ENCODE measurements at places on chromosomes 11 and 22. TPM values are rescaled to one million over a fixed set of nuclear protein-coding genes. Genes with fewer than 3 reads are reported as not detected.

Gene UBE4A
- 32.6 TPM for total RNA-seq

Gene LRRC75B
- total RNA-seq, result 5.6 TPM

DNA sequence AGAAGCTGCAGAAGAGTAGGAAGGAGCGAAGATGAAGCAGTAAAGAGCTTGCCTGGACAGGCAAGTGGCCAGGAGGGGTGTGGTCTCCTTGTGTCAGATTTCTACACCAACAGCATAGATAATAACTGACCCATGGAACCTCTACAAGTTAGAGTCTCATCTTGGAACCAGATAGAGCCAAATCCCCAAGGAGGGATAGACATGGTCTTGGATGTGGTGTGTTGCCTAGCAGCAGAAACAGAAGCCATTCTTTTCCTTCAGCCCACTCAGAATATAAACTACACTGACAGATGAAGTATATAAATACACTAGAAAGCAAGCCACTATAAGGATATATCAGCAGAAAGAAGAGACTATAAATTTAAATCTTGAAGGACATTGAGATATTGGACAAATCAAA, 4.3 kb upstream of the CARD16 start:
- no peak for DNase-seq

- DNase-seq, result no peak
Measured at GRCh38 chr11:107699371-107700285, 12.2 kb downstream of the SLN start.

DNA sequence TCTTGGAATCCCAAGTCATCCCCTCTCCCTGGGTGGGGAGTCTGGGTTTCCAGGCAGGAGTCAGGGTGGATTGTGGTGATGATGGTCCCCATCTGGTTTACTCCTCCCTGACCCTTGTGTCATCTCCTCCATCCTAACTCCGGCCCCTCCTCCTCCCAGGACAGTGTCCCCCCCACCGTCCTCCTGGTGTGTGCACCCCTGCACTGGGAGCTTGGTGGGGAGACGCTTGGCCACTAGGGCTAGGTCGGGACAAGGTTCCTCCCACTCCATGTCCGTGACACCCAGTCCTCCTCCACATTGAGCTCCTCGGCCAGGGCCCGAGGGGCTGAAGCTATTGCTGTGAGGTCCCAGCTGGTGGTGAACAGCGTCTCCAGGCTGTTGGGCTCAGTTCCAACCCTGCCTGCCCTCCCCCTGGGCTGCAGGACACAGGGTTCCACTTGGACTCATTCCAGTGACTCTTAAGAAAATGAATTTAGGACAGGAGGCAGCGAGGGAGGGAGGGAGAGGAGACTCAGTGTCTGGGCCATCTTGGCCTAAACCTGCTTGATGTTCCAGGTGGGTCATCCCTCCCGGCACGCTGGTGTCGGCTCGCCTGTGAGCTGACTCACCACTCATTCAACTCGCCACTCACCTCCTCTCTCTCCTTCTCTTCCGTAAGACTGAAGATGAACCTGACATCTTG, 433.2 kb downstream of the TBC1D22A start:
- DNase-seq, result no peak

Gene DCHS1
- 9.5 TPM for total RNA-seq

GRCh38 chr22:30308518-30309230, 18.1 kb downstream of the TBC1D10A start:
- no peak for DNase-seq

DNA sequence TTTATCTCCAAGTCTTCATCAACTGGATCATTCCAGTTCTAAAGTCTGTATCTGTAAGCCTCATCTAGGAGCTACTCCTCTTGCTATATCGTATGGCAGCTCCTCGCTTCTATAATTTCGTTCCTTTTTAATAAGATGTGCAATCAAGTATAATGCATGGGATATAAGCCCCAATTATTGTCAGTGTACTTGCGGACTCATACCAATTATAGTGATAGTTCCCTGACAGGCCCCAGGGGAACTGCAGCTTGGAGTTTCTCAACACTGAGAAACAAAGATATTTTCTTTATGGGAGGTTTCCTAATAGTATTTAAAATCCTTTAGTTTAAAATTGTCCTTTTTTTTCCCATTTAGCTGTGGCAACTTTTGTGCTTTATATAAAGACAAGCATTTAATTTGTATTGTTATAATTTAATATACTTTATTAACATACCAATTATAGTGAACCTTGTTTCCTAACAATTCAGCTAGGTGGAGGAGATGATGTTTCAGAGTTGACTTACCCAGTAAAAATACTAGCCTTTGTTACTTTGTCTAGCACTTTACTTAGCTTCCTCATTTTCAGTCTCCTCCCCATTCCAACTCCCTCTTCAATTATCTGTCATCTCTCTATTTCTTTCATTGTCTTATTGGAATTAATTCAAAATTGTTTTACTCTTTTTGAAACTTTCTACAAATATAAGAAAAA, 25.3 kb upstream of the DDX17 start:
- DNase-seq, result no peak

GRCh38 chr11:19719960-19720359, 7.3 kb downstream of the NAV2 start:
- no peak for DNase-seq

- no peak for DNase-seq
Measured at GRCh38 chr11:76808996-76809395, 25.8 kb downstream of the TSKU start.

GRCh38 chr11:113134626-113135025, 173.4 kb downstream of the NCAM1 start:
- DNase-seq, result no peak

Gene MFRP
- total RNA-seq, result not detected

Gene MLC1
- 0.66 TPM for total RNA-seq

Gene OTUB1
- total RNA-seq, result 57.0 TPM

DNA sequence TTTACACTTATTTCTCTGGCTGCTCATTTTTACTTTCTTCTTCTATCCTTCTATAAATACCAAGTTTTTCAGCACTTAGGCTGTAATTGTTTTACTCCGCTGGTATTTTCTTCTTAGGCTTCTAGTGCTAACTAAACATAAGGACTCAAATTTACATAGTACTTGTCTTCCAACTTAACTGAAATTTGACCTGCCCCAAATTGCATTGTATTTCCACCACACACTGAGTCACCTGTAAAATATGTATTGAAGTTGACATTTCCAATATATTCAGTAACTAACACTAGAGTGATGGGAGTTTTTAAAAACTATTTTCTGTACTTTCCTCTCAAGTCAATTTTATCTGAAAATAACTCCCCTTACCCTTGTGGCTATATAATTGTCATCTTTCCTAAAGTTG, 1794.1 kb upstream of the RAG2 start:
- DNase-seq, result no peak

DNA sequence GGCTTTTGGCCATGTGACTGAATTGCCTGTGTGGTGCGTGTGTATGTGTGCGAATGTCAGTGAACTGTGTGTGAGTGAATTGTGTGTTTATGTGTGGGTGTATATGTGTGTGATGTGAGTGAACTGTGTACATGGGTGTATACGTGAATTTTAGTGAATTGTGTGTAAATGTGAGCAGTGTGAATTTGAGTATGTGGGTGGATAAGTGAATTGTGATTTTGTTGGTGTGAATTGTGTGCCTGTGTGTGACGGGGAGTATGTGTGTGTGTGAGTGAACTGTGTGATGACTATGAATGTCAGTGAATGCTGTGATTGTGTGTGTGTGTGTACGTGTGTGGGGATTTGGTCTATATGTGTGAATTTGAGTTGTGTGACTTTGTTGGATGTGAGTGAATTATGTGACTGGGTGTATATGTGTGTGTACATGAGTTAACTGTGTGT, 3.5 kb downstream of the DDTL start:
- DNase-seq, result no peak

DNA sequence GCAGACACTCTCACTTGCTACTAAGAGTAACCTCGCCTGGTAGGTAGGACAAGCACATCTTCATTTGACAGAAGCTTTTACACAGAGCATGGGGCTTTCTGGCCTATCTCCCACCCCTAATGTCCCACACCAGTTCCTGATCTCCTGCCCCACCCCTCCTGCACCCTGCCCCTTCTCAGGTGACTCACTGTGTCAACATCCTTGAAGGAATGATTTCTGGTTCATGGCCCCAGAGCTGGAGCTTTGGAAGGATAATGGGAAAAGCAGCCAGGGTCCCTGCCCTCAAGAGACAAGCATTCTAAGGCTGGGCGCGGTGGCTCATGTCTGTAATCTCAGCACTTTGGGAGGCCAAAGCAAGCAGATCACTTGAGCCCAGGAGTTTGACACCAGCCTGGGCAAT, 47.2 kb downstream of the LRFN4 start:
- no peak for DNase-seq

GRCh38 chr11:69251057-69251393, 42.9 kb upstream of the MYEOV start:
- no peak for DNase-seq

Gene C22orf31
- total RNA-seq, result 0.30 TPM

Gene SLC22A6
- total RNA-seq, result not detected

Gene GLYATL2
- 0.44 TPM for total RNA-seq

DNA sequence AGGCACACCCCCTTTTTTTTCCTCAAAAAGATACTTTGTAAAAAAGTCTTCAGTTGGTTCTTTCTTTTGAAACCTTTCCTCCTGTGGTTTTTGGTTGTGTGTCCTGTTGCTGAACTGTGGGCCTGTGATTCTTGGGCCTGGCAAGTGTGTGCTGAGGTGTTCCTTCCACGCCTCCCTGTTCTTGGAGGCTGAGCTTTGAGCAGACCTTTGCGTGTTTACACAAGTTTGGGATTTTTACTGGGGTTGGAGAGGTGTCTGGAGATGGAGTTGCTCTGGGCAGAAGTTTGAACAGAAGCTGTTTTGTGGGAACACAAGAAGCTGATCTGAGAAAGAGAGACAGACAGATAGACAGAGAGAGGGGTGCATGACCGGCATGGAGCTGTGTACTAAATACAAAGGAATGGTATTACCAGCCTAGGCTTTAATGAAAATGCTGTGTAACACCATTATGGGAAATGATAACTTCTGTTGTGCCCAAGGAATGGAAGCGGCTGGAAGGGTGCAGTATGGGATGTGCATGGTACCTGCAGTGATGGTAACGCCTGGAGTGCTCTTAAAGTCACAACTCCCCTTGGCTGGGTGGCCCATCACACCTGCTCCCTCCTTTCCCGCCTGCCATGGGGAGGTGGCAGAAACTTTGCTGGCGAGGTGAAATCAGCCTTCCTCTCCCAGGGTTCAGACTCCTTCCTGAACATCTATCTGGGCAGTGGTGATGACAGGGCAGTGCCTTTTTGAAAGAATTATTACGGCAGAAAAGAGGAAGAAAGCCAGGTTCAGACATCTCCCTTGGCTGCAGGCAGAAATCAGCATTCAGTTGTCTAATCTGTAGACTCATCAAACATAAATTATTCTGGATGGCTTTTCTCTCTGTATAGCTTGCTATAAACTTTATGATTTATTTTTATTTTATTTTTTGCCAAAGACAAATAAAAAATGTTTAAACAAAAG, 70.4 kb downstream of the LDLRAD3 start:
- no peak for DNase-seq

Gene MRGPRX3
- total RNA-seq, result not detected

DNA sequence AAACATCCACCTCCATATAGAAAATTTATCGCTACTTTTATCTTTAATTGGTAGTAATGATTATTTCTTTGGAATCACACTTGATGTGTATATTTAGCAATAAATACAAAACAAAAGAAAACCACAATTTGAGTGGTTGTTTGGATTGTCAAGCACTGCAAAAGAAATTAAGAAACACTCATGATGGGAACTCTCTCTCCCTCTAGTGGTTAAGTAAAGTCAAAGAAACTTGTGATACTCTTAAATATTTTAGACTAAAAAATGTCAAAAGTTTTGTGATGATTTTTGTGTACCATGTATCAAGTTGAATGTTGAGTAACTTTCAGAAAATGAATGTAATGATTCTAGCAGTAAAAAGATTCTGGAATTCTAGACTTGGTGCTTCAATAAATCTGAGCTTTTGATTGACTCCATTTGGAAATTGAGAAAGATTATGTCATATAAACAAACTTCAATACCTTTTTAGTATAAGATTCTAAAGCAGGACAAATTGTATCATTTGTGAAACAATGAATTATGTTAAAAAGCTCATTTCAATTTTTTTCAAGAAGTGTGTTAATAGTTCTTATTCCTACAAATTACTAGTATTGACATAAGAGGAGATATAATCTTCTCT, 20.8 kb downstream of the MUC15 start:
- DNase-seq, result no peak

Gene ANGPTL5
- 1.3 TPM for total RNA-seq

DNA sequence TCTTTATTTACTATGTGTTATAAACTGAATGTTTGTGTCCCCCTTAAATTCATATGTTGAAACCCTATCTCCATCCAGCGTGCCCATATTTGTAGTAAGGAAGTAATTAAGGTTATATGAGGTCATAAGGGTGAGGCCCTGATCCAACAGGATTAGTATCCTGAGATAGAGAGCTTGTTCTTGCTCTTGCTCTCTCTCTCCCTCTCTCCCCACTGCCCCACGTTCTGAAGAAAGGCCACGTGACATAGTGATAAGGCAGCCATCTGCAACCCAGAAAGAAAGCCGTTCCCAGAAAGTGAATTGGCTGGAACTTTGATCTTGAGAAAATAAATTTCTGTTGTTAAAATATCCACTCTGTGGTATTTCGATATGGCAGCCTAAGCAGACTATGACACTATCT, 212.5 kb downstream of the SWAP70 start:
- DNase-seq, result no peak

Gene KCNJ5
- 5.4 TPM for total RNA-seq

GRCh38 chr11:81470446-81470845, 1263.2 kb downstream of the FAM181B start:
- DNase-seq, result no peak

GRCh38 chr22:43308060-43308830, 34.9 kb downstream of the SCUBE1 start:
- no peak for DNase-seq

- no peak for DNase-seq
Measured at GRCh38 chr22:49253656-49254055, 574.0 kb downstream of the BRD1 start.

DNA sequence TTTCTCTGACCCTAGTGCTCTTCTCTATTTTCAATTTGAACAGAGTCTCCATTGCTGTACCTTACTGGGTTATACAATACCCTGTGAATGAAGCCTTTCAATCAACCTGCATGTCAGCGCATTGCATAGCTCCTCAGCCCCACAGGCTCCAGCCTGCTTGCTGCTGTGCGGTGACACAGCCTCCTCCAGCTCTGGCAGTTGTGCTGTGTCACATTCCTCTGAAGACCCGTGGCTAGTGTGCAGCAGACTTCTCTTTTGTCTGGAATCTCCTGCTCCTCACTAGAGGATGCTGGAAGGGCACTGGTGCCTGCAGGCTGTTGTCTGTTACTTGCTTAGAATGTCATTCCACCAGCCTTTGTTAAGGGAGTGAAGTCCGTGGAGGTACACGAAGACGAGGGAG, 390.1 kb upstream of the B3GAT1 start:
- DNase-seq, result no peak

- DNase-seq, result no peak
Measured at GRCh38 chr11:60348116-60348515, 21.1 kb downstream of the MS4A6E start.

DNA sequence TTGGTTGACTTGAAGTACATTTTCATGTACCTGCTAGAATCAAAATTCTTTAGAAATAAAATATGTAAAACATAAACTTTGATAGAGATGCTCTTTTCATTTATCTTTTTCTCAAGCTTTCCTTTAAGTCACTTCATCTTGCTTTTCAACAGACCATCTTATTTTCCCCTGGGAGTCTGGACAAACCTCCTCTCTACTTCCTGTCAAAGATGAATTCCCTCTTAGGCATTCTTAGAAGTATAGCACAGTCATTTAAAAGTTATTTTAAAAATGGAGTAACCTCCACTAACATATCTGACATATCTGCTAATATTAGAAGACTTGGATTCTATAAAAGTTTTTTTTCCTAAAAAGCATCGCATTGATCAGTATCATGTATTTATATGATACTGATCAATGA, 84.8 kb upstream of the PAX6 start:
- DNase-seq, result no peak

Gene TRIM29
- not detected for total RNA-seq

GRCh38 chr11:28616160-28616965, 508.2 kb downstream of the METTL15 start:
- no peak for DNase-seq
